Effector memory CD8-positive, alpha-beta T cell (primary cell): ENCODE measurements at places on chromosomes 6 and 20.

DNA sequence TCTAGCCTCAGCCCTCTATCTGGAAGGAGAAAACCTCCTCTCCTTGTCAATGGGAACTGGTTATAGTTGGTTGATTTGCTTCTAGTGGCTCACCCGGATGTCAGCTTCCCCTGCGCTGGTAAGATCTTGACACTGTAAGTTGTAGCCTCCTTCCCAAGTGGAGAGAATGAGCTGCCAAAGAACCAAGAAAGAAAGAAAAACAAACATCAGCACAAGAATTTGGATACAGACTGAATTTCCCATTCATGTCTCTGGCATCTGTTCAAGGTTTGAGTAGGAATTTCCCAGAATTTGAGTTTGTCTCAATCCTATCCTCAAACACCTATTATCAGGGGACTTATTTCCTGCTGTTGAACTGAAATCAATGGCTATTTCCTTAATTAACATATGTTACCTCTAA lies 44.1 kb downstream of the ELOVL2 start:
- DNase-seq: no peak

DNA sequence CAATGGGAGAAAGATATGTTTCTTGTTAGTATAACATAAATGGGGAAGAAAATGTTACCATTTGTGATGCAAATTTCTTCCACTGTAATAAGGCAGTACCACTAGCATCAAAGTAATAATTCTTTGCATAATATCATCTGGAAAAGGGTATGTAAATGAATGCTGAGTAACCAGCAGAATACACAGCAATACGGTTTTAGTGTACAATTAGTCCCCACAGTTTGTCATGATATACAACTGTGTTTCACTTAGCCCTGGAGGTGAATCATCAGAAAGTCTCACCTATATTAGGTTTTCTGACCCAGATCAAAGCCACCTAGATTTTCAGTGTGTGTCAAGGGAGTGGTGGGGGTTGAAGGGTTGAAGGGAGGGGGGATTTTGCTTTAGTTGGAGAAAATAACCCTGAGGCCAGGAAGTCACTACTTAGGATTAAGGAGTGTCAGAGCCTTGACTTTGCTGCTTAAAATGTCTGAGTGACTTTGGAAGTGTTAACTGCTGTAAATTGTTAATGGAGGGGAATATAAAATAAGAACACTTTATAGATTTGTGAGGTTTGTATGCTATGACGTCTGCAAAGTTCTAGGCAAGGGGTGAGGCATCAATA lies 8.6 kb upstream of the MEI4 start:
- DNase-seq: no peak

GRCh38 chr6:110815015-110815410 lies 256 bp downstream of the CDK19 start:
- no peak for DNase-seq

GRCh38 chr6:108699290-108700041 lies 138.7 kb downstream of the FOXO3 start:
- no peak for DNase-seq

DNA sequence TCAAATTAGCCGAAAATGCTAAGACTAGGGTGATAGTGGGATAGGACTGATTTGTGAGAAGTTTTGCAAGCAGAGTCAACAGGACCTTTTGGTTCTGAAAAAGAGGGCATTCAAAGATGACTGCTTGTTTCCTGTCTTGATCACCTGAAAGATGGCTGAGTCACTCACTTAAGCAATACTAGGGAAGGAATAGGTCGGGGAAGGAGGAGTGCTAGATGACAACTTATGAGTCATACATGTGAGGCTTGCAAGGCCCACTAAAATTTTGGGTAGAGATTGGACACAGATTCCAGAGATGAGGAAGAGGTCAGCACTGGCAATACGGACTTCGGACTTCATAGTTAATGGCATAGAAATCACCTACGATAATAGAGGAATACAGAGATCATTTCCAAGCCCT lies 89.2 kb downstream of the FAM83B start:
- DNase-seq: no peak

DNA sequence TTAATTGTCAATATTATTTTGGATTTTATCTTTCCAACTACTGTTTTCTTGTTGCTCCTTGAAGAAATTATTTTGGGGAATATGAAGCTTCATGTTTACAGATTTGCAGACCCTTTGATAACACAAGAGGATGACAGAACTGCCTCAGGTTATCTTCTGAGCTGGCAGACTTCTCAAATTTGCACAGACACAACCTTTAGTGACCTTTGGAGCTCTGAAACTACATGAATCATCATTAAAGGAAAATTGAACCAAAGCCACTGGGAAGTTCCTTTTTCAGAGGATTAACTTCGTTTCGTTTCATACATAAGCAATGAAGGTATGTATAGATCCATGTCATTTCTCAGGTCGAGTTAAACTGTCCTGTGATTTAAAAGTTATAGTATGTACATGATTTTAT lies 85.9 kb downstream of the FBXO5 start:
- DNase-seq: no peak

- DNase-seq: no peak
Observed at GRCh38 chr20:53706008-53706465, 112.4 kb upstream of the ZNF217 start.

GRCh38 chr6:10180138-10181074 lies 234.5 kb downstream of the TFAP2A start:
- no peak for DNase-seq
